ENCODE measurements at places on chromosomes 3 and 15.

- DNase-seq = peak; percentile 19
These were observed 985 bp downstream of the VPS13C start for GRCh38 chr15:62059108-62059815.

DNA sequence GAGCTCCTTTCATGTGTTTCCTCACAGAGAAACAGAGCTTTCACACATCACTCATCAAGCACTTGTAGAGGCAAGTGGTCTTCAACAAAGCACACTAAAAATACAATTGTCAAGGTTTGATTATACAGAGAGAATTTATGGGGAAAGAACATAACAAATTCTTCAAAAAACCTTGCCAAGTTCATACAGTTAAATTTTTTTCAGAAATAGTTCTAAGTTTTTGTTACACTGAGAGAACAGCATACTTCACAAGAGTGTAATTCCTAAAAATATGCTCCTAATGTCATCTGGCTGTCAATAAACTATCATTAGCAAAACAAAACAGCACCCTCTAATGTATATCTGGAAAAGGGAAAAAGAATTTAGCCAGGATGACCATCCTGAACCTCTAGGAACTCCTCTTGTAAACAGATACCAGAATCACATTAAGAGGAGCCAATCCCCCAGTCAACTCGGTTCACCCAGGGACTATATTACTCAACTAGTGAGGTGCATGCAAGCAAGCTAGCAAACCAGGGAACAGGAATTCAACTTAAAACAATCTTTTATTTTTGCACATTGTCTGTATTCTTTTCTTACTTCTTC is 63.3 kb downstream of the RAD18 start:
- no peak for DNase-seq

DNA sequence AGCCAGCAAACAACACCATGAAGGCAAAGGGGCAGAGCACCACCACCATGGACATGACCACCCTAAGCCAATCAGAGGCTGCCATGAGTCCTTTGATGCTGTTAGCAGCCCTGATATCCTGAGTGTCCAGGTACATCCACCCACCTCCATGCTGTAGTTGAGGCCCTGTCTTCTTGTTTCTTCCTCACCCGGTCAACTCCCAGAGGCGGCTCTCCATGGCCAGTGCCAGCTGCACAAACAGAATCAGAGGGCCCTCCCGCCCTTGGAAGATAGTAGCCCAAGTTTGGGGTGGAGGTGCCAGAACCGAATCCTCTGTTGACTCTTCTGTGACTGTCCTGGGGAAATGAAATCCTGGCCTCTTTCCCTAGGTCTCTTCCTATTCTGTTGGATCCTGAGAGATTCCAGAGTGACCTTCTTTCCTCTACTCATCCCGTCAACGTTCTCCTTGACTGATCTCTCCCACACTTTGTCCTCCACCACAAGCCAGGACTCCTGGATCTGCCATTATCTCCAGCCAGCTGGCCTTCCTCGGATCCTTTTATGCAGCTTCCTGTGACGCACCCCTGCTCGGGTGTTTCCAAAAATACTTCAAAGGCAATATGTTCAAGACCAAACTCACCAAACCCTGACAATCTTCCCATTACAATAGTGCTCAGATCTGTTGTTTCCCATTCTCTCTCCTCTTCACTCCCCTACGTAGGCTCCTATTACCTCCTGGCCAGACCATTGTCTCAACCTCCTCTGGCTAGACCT is 45.4 kb upstream of the DLG1 start:
- DNase-seq = no peak

GRCh38 chr3:59106085-59106648 is 56.3 kb upstream of the CFAP20DC start:
- no peak for DNase-seq

DNA sequence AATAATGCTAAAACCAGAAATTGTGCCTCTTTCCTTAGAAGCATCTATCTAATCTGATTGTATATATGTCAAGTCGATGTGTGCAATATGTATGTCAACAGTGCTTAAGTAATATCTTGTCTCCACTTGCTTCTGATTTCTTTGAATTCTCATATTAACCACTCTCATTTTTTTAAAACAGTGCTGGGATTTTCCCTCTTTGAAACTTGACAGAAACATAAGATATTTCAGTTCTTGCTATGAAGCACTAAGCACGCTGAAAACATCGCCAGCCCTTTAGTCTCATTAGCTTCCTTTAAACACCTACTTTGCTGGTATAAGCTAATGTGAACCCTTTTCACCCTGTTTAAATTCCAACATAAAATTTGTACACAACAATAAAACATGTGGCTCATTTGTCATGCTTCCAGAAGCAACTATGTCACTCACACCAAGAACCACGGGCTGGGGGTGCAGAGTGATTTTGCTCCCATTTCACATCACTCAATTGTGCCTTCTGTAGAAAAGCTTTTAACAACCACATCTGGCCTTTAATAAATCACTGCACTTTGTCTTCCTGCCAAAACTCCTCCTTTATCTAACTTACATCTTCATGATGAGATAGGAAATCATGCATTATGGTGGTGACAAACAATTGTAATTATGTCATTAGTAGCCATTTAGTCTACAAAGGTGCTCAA is 185.2 kb downstream of the FOXP1 start:
- no peak for DNase-seq

GRCh38 chr3:158111861-158112260 is 2.0 kb downstream of the RSRC1 start:
- DNase-seq = no peak

- no peak for DNase-seq
These were observed 64.0 kb downstream of the SYNM start for GRCh38 chr15:99168601-99169580.

DNA sequence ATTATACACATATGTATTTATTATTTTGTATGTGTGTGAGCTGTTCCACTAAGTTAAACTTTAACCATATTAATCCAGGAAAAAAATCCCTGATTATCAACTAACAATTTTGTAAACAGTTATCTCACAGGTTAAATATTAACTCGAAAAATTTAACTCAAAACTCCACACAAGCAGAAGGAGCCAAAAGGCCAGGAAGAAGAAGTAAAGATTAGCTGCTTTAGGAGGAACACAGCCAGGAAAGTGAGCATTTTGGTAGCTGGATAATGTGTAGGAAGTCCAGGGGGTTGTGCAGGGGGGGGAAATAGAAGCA is 425.0 kb downstream of the TIGIT start:
- no peak for DNase-seq

- no peak for DNase-seq
These were observed 137.7 kb downstream of the NUP210 start for GRCh38 chr3:13282358-13282985.

- DNase-seq = no peak
These were observed 77.5 kb downstream of the PLD1 start for GRCh38 chr3:171732756-171733155.

GRCh38 chr15:44215594-44215993 is 20.5 kb upstream of the FRMD5 start:
- DNase-seq = no peak

DNA sequence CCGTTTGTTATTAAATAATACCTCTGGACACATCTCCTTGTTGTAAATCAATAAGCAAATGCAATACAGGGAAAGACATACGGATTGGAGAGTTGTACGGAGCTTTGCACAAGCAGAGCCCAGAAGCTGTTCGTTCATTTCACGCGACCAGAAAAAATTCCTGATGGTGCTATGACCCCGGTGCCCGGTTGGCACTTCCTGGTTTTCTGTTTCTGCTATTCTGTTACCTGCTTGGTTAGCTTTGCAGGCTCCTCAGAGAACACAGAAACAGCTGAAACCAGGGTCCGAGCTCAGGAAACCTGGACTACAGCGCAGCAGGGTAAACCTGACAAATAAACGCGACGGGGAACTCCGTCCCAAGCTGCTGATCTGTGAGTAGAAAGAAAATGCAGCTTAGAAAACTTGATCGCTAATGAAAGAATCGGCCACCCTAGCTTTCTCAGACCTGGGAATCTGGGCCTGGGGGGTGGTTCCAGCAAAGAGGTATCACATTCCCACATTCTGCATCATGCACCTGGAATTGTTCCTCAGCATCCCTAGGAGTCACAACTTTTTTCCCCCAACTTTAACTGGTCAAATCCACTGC is 845 bp downstream of the CNTN3 start:
- DNase-seq = no peak

- no peak for DNase-seq
These were observed 34.0 kb upstream of the GNB5 start for GRCh38 chr15:52225230-52225629.

- peak; percentile 60 for DNase-seq
These were observed 17.8 kb upstream of the ERICH6 start for GRCh38 chr3:150721285-150722130.

GRCh38 chr15:35194296-35194695 is 109.2 kb upstream of the NANOGP8 start:
- no peak for DNase-seq

DNA sequence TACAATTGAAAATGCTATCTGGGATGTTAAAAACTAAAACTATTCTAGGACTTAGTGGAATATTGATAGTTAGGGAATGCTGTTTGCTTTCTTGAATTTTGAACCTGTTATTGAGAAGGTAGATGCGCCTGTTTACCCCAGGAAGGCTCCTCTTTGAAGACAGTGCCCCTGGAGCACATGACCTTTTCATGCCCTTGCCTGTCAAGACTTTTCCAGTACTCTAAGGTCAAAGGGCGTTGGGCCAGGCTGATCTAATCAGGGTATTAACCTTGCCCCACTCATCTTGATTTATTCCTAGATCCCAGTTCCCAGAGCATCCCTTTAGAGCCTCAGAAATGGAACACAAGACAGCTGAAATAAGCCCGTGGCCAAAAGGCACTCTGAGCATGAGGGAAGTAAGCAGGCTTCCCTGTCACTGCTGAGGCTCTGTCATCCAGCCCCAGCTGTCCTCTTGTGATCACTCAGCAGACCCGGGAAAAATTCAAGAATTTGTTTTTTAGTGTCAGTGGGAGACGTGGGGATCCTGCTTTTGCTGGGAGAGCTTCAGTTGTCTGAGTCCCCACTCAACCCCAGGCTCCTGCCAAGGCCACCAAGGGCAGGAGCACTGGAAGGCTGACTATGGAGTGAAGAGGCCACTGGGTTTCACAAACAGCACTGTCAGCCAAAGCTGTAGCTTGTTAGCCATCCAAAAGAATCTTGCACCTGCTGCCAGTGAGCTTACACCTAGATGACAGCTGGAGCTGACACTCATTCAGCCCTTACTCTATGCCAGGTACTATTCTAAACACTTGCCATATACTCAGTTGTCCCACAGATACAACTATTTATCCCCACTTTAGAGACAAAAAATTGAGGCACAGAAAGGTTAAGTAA is 169.0 kb downstream of the PGPEP1L start:
- no peak for DNase-seq

- DNase-seq = no peak
These were observed 67.2 kb downstream of the ST6GAL1 start for GRCh38 chr3:186997473-186997939.

GRCh38 chr3:139440639-139441556 is 35.4 kb downstream of the RBP2 start:
- DNase-seq = no peak

- DNase-seq = no peak
These were observed 225.0 kb downstream of the EPHA3 start for GRCh38 chr3:89332386-89332785.

DNA sequence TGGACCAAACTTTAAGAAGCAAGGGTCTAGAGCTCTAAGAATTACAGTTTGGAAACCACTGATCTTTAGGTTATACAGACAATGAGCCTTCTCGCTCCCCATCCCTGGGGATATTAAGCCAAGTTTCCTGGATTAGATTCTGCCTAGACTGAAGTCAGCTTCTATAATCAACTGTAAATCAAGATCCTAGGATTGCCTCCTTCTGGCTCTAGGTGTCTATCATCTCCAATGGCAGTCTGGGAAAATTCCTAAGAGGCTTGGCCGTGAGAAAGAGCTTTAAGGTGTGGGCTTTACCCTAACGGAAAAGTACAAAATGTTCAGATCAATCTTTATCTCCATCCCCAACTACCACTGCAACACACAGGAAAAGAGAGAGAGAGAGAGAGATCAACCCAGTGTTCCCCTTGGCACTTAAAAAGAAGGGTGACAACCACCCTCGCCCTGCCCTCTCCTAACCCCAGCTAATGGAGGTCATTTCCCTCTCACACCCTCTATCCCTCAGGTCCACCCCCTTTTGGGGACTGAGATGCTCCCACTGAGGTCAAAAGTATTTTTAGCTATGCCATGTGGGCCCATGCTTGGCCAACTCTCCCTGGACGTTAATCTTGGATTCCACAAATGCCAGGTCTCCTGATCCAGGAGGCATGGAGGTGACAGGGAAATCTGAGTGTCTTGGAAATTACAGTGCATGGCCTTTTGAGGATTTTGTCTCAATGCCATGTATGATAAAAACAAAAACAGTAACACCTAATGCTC is 202.8 kb upstream of the BCL6 start:
- no peak for DNase-seq

- DNase-seq = no peak
These were observed 39.6 kb upstream of the GYG1 start for GRCh38 chr3:148951599-148952361.

DNA sequence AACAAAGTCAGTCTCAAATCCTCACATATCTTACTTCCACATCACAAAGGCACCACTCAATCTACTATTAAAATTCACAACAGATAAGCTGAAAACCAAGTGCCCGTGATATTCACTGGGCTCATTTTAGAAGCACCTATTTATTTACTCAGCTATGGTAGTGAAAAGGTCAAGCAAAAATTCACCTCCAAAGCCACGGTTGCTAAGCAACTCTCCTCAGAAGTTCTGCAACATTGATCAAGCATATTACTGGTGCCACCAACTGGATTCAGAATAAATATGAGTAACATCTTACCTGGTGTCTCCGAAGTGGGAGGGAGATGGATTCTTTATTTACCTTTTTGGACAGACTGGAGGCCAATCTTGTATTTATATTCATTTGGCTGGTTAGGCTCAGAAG is 714.8 kb downstream of the FHIT start:
- no peak for DNase-seq

GRCh38 chr15:37981775-37982174 is 47.3 kb downstream of the TMCO5A start:
- no peak for DNase-seq

GRCh38 chr3:16883723-16884083 is 1.1 kb upstream of the PLCL2 start:
- no peak for DNase-seq

DNA sequence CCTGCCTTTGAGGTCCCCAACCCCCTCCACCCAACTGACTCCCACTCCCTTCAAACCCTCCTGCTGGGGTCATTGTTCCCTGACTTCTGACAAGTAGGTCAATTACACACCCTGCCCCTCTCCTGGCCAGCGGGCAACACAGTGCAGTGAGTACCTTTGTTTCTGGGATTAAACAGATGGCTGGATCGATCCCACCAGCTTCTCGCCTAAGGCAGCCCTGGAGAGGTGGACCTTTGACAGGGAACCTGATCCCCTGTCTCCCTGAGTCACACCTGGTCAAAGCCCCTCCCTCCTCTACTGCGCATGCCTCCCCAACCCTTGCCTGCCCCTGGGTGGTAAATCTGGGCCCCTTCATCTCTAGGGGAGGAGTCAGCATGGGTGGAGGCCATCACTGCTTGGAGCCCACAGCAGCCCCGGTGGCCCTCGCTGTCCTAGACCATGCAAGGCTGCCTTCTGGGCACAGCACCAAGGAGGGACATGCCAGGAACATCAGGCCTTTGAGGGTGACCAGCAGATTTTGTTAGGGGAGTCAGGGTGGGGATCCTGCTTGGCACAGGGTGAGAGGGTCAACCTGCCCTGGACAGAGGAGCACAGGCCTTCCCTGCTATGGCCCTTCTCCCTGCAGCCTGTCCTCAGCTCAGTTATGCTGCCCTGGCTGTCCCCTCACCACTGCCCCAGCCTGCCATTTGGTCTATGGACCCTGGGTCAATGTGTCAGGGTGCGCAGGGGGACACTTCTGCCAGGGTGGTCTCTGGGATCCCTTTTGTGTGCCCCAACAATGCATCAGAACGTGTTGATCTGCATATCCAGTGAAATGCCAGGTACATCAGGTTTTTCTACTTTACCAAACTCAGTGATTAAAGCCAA is 9.8 kb upstream of the PRR23E start:
- no peak for DNase-seq
